ENCODE measurements at places on chromosomes 2 and 18. TPM values are rescaled to one million over a fixed set of nuclear protein-coding genes. Genes with fewer than 3 reads are reported as not detected.

NEU2 gene
- polyA plus RNA-seq, result not detected

IL36G gene
- 0.51 TPM for polyA plus RNA-seq

DSG4 gene
- polyA plus RNA-seq, result 0.04 TPM

APCDD1 gene
- 4.1 TPM for polyA plus RNA-seq

RGPD4 gene
- 0.01 TPM for polyA plus RNA-seq

PPP1R1C gene
- polyA plus RNA-seq, result 3.3 TPM

UGT1A8 gene
- not detected for polyA plus RNA-seq

SYT4 gene
- polyA plus RNA-seq, result 9.7 TPM

RNF144A gene
- polyA plus RNA-seq, result 7.2 TPM

CCDC85A gene
- polyA plus RNA-seq, result 1.0 TPM

IKZF2 gene
- polyA plus RNA-seq, result 3.2 TPM

CIB4 gene
- 0.21 TPM for polyA plus RNA-seq

- DNase-seq, result no peak
- no peaks in the 10 kb centered on the region for H3K36me3 ChIP-seq
Measured at GRCh38 chr2:120921457-120921856, 185.8 kb downstream of the GLI2 start.

DNA sequence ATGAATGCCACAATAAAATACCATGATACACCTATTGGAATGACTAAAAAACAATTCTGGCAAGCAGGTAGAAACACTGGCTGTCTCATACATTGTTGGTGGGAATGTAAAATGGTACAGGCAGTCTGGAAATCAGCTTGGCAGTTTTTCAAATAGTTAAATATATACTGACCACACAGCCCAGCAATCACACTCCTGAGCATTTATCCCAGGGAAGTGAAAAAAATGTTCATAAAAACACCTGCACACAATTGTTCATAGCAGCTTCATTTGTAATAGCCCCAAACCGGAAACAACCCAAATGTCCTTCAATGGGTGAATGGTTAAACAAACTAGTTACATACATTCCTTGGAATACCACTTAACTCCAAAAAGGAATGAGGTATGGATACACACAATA, 137.2 kb downstream of the TFCP2L1 start:
- no peaks in the 10 kb centered on the region for H3K4me1 ChIP-seq
- DNase-seq, result no peak

DNA sequence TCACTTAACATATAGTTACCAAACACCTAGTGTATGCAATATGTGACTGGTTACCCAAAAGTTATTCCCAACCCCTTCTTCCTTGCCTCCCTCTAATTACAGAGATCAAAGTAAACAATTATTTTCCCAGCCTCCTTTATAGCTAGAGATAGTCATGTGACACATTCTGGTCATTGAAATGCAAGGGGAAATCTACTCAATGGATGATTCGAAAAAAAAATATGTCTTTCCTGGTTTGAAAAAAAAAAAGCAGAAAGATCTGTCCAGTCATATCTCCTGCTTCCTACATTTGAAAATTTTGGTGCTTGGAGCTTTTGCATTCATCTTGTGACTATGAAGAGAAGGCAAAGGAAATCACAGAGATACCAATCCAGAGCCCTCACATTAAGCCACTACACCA, 27.6 kb upstream of the UGP2 start:
- H3K36me3 ChIP-seq, result no peaks in the 10 kb centered on the region
- no peak overlapping the region for H3K27ac ChIP-seq
- H3K27me3 ChIP-seq, result no peaks in the 10 kb centered on the region
- H3K4me3 ChIP-seq, result no peak overlapping the region
- no peaks in the 10 kb centered on the region for H3K4me1 ChIP-seq
- no peak for DNase-seq

DNA sequence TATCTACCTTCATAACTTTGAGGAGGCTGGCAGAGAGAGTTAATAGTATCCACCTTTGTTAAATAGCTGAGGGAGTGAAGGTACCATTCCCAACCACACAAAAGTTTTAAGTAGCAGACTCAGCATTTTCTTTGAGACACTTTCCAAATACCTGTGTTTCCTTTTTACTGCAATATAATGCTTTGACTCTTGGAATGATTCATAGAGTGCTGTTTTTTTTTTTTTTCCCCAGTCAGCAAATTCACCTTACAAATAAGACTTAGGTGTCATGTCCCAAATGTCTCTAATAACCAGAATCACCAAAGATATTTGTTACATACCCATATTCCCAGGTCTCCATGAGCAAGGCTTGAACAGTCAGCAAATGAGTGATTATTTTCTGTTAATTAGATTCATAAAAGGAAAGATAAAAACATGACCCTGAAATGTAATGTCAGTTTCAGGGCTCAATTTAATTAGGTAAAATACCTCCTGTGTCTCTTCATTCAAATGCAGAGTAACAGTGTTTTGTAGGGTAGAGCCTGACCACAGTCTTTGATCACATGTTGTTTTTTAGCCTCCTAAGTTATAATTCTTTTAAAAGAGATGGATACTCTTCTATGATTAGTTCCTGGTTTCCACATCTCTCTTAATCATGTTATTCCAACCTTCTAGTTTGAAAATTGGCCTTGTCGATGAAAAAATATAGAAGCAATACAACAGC, 39.9 kb downstream of the SLC5A7 start:
- no peaks in the 10 kb centered on the region for H3K4me1 ChIP-seq
- no peaks in the 10 kb centered on the region for H3K36me3 ChIP-seq
- H3K27ac ChIP-seq, result no peak overlapping the region
- no peaks in the 10 kb centered on the region for H3K27me3 ChIP-seq
- DNase-seq, result no peak

DNA sequence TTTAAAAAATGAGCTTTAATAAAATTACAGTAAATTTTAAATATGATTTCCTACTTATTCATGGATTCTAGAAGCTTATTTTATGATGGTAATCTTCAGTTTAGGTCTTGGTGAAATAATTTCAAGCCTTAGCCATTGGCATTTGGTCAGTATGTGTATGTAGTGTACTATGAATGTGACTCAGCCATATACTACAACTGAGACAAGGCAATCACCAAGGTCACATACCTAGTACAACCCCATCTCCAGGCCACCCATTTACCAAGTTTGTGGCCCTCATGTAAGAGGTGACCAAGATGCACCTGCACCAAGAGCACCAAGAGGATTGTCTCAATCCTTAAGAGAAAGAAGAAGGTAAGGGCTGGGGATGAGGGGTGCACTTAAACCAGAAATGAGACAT, 54.8 kb upstream of the FRZB start:
- no peaks in the 10 kb centered on the region for H3K27me3 ChIP-seq
- H3K4me1 ChIP-seq, result no peaks in the 10 kb centered on the region

- no peak for DNase-seq
- no peaks in the 10 kb centered on the region for H3K4me1 ChIP-seq
- no peak overlapping the region for H3K4me3 ChIP-seq
Measured at GRCh38 chr2:98374958-98375570, 28.8 kb downstream of the CNGA3 start.

DNA sequence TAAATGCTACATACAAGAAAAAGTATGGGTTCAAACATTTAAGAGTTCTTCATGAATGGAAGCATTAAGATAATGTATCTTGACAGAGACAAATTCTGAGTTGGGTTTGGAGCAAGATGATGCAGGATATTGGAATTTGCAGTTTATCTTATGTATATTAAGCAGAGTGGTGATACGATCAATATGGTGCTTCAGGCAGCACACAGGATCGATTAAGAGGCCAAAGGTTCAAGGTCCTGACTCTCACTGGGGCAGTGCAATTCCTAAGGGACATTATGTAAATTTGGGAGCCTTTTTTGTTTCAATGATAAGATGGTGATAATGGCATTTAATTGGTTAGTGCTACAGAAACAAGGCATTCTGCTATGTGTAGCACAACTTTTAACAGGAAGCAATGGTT, 381.9 kb downstream of the KCNJ3 start:
- no peak overlapping the region for H3K4me3 ChIP-seq
- H3K27me3 ChIP-seq, result no peaks in the 10 kb centered on the region
- H3K27ac ChIP-seq, result no peak overlapping the region
- H3K36me3 ChIP-seq, result no peaks in the 10 kb centered on the region

GRCh38 chr2:227411990-227412350, 24.2 kb upstream of the SCYGR1 start:
- DNase-seq, result no peak
- H3K27ac ChIP-seq, result no peak overlapping the region
- no peak overlapping the region for H3K4me3 ChIP-seq
- H3K27me3 ChIP-seq, result no peaks in the 10 kb centered on the region

DNA sequence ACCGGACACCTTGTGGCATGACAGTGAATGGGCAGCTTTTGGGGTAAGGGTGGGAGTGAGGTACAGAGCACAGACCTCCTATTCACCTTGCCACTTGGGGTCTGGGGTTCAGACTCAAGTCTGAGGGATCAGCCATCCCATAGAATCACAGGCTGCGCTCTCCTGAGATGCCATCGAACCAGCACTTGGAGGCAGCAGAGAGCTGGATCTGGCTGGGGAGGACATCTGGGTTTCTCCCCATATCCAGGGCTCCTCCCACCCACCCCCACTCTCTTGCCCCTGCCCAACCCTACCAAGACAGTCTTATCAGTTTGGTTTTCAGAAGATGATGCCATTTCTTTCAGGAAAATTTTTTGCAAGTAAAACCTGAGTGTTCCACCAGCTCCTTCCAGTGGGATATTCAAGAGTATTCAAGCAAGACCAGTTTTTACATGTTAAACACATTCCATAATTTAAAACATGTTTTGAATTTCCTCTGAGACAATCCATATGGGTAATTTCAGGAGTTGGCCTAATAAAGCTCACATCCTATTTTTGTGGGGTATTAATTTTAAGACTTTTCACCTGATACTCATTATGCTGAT, 29.2 kb upstream of the TEX44 start:
- no peaks in the 10 kb centered on the region for H3K4me1 ChIP-seq
- peak; percentile 29 for DNase-seq
- no peaks in the 10 kb centered on the region for H3K36me3 ChIP-seq
- no peak overlapping the region for H3K27ac ChIP-seq

DNA sequence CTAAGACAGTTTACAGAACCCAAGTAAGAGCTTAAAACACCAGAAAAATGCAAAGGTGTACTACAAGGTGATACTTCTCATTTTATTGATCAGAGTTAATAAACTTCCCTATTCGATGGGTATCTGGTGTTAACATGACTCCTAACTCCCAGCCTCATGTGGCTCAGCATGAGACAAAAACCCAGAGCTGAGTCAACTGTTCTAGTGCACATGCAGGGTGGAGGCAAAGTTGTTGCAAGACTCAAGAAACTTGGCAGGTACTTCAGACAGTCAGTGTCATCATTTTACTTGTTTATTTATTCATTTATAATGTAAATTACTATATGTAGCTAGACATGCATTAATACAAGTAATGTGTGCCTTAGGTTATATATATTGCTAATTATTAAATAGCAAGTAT, 216.6 kb upstream of the DSEL start:
- H3K4me1 ChIP-seq, result no peaks in the 10 kb centered on the region
- no peak overlapping the region for H3K27ac ChIP-seq
- DNase-seq, result no peak
- H3K4me3 ChIP-seq, result no peak overlapping the region

- H3K36me3 ChIP-seq, result no peaks in the 10 kb centered on the region
- DNase-seq, result no peak
- no peaks in the 10 kb centered on the region for H3K27me3 ChIP-seq
Measured at GRCh38 chr2:12382366-12382765, 334.4 kb upstream of the TRIB2 start.

GRCh38 chr2:222938327-222938726, 77.5 kb downstream of the ACSL3 start:
- peaks cover 24% of the 10 kb centered on the region for H3K36me3 ChIP-seq
- H3K4me3 ChIP-seq, result no peak overlapping the region
- H3K27me3 ChIP-seq, result no peaks in the 10 kb centered on the region
- H3K27ac ChIP-seq, result no peak overlapping the region

GRCh38 chr2:7868836-7869235, 813.0 kb upstream of the ID2 start:
- no peak for DNase-seq
- no peaks in the 10 kb centered on the region for H3K4me1 ChIP-seq
- H3K36me3 ChIP-seq, result no peaks in the 10 kb centered on the region

DNA sequence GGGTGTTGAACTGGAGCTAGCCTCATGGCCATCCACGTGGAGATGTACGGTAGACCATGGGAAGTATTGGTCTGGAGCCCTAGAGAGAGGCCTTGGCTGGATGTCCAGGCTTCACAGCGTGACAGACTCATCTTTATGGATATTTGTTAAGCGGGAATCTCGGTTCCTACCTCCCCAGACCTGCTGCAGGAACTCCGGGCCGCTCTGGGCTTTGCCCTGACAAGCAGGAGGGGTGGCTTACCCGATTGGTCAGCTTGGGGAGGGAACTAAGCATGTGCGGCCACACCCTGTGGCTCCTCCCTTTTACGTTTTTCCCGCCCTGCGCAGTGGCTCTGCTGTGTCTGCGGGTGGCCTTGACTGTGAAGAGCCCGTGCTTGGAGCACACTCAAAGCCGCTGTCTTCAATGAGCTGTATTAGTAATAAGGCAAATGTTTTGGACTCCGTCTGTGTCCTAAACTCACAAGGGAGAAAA, 52.3 kb downstream of the PAPOLG start:
- H3K4me3 ChIP-seq, result no peak overlapping the region
- H3K4me1 ChIP-seq, result no peaks in the 10 kb centered on the region
- H3K27ac ChIP-seq, result no peak overlapping the region
- DNase-seq, result no peak
- H3K27me3 ChIP-seq, result no peaks in the 10 kb centered on the region
- H3K36me3 ChIP-seq, result peaks cover 2% of the 10 kb centered on the region

GRCh38 chr2:150856596-150857281, 369.3 kb upstream of the RND3 start:
- no peak for DNase-seq

GRCh38 chr18:37853706-37854105, 288.1 kb upstream of the CELF4 start:
- no peaks in the 10 kb centered on the region for H3K4me1 ChIP-seq
- H3K27ac ChIP-seq, result no peak overlapping the region
- H3K36me3 ChIP-seq, result no peaks in the 10 kb centered on the region
- DNase-seq, result no peak
- no peak overlapping the region for H3K4me3 ChIP-seq

DNA sequence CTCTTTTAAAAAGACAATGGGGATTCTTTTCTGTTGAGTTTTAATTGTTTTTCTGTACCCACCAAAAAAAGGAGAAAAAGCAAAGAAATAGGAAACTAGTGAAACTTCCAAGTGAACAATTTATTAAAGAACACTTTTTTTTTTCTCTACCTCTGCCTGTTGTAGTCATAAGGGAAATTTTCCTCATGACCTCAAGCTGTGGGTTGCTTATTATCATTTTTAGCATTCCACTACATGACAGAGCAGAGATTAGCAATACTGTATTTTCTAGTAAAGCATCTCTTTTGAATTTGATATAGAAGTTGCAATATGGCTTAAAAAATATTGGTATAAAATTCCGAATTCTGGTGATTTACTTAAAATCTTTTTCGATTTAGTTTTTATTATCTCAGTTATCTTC, 87.9 kb upstream of the LRRTM1 start:
- H3K27ac ChIP-seq, result no peak overlapping the region
- H3K27me3 ChIP-seq, result no peaks in the 10 kb centered on the region
- no peaks in the 10 kb centered on the region for H3K4me1 ChIP-seq
- H3K36me3 ChIP-seq, result no peaks in the 10 kb centered on the region
- DNase-seq, result no peak

All from large intestine (tissue), 12 donors.